ENCODE measurements at places on chromosomes 12 and 14.

GRCh38 chr12:16668198-16668597 lies 62.2 kb upstream of the LMO3 start:
- no peak for DNase-seq

DNA sequence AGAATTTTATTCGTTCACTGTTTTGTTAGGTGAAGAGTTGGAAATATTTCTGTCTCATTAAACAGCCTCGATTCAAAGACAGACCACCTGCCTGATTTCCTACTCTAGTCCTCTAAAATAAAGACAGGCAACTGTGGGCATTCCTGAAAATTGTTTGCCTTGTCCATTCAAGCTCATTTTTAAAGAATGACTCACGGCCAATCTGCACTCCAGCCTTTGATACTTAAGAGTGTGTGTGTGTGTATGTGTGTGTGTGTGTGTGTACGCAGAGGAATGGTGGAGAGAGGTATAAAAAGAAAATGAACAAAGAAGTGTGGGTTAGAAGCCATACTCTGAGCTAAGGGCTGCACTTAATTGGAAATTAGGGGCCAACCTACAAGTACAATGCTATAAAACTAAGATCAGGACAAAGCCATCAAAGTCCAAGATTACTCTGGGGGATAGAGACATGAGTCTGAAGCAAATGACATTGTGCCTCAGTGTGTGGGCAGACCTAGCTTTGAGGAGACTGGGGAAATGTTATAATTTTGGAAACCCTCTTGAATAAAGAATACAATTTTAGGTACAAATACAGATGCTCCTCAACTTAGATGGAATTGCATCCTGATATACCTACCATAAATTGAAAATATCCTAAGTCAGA lies 45.6 kb upstream of the SOCS2 start:
- DNase-seq, result peak; percentile 89

GRCh38 chr12:51921017-51921725 lies 13.9 kb downstream of the ACVRL1 start:
- no peak for DNase-seq

- DNase-seq, result peak; percentile 10
These were observed 148.4 kb upstream of the SYT10 start for GRCh38 chr12:33587784-33588712.

GRCh38 chr12:105922670-105923102 lies 216.1 kb downstream of the NUAK1 start:
- DNase-seq, result peak; percentile 76

DNA sequence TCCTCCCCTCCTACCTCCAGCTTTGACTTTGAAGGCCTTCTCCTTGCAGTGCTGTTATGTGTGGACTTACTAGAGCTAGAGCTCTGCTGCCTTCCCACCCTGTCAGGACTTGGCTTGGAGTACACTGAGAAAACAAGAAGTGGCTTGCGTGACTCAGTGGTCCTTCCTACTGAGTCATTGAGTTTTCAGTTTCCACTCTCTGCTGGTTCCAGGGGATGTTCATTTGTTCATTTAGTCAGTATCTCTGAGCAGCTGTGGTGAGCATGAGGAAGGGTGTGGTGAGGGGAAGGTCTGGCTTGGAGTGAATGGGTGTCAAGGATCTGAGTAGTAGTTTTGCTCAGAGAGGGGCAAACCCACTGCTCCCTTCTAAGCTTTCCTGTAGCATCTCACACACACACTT lies 17.2 kb upstream of the ELK3 start:
- no peak for DNase-seq

DNA sequence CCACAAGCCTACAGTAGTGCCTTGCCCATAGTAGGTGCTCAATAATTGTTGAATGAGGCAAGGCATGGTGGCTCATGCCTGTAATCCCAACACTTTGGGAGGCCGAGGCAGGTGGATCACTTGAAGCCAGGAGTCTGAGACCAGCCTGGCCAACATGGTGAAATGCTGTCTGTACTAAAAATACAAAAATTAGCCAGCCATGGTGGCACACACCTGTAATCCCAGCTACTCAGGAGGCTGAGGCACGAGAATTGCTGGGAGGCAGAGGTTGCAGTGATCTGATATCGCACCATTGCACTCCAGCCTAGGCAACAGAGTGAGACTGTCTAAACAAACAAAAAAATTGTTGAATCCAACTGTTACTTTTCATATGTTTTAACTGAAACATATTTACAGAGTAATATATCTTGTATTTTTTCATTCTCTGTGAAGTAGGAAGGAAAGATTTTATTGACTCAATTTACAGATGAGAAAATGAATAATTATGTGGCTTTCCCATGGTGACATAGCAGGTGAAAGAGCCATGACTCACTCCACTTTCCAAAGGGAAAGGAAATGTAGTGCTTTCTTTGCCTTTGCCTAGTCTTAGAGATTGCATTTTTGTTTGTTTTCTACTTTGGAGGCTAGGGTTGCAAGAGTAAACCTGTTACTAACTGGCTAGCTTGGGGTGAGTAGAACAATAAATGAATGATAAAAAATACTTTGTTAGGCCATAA lies 95.4 kb upstream of the SLC38A4 start:
- DNase-seq, result peak; percentile 55

GRCh38 chr12:116945886-116946550 lies 35.3 kb downstream of the FBXW8 start:
- no peak for DNase-seq

- no peak for DNase-seq
These were observed 344.4 kb downstream of the SEC23A start for GRCh38 chr14:38758661-38759060.

GRCh38 chr14:54170301-54170700 lies 213.7 kb upstream of the BMP4 start:
- DNase-seq, result no peak

DNA sequence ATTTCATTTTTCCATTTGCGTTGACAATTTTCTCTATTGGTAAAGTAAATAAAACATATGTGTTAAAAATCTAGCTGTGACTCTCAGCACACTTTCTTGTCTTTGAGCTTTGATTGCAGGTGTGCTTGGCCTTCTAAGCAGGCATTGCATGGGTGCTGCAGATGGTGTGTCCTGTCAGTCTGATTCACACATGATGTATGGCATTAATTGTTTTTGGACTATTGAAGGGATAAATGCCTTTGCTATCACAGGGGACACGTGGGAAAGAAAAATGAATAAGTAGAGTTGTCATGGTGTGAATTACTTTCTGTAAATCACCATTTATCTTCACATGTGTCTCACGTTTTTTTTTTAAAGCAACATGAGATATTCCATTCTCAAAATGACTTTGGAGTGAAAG lies 211.3 kb upstream of the NAV3 start:
- no peak for DNase-seq

- DNase-seq, result no peak
These were observed 29.2 kb downstream of the HIGD1C start for GRCh38 chr12:50981319-50982239.

DNA sequence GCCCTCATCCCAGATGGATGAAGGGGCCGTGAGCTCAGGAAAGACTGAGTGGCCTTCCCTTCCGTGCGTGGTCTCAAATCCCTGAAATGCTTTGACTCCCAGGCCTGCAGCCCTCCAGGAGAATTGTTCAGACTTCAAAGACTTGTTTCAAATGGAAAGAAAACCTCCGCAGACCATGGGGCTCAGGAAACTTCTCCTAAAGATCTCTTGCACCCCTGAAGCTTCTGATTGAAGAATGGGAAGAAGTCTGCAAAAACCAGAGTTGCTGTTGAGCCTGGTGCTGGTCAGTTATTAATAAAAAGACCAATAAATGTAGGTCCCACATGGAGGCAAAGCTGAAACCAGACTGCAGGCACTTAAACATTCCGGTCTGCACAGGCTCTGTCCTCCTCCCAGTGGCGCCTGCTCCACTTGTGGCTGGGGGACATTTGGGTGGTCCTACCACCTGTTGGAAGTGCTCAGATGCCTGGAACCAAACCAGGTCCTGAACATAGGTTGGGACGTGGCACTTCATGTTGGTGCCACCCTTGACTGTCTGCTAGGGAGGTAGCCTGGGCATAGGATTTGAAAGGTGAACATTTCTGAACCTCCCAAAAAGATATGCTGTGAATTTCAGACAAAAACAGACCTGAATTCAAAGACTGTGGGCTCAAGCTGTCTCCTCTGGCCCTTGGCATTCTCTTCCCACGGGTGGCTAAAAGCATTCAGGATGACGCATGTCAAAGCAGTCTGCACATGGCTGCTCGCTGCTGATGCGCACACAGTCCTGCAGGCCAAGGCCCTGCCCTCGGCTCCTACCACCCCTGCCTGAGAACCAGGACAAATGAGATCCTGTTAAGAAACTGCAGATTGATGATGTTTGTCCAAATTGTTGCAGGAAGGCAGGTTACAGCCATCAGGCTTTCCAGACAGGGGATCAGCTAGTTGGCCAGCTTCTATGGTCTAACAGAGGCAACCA lies 36.2 kb upstream of the MEG3 start:
- DNase-seq, result no peak

- no peak for DNase-seq
These were observed 279.7 kb upstream of the AMIGO2 start for GRCh38 chr12:47359310-47360092.

GRCh38 chr12:95942524-95943329 lies at the start of gene CCDC38:
Gene CCDC38, minus strand, starts transcription at chr12:95942614. Its CDS starts 6,105 bp downstream, at chr12:95936509.
- peak; percentile 51 for DNase-seq

GRCh38 chr12:62738105-62738504 lies 196.8 kb downstream of the PPM1H start:
- no peak for DNase-seq

DNA sequence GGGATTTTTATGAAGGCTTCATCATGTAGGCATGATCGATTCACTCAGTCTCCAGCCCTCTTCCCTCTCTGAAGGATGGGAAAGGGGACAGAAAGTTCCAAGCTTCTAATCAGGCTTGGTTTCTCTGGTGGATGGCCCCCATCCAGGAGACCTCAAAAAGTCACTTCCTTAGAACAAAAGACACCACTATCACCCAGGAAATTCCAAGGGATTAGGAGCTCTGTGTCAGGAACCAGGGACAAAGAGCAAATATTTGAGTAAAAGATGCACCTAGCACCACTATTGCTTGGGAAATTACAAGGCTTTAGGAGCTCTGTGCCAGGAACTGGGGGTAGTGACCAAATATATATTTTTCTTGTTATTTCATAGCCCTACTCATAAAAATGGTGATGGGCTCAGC lies 33.6 kb upstream of the TMX1 start:
- no peak for DNase-seq

GRCh38 chr12:131380220-131380964 lies 330.5 kb upstream of the SFSWAP start:
- no peak for DNase-seq

DNA sequence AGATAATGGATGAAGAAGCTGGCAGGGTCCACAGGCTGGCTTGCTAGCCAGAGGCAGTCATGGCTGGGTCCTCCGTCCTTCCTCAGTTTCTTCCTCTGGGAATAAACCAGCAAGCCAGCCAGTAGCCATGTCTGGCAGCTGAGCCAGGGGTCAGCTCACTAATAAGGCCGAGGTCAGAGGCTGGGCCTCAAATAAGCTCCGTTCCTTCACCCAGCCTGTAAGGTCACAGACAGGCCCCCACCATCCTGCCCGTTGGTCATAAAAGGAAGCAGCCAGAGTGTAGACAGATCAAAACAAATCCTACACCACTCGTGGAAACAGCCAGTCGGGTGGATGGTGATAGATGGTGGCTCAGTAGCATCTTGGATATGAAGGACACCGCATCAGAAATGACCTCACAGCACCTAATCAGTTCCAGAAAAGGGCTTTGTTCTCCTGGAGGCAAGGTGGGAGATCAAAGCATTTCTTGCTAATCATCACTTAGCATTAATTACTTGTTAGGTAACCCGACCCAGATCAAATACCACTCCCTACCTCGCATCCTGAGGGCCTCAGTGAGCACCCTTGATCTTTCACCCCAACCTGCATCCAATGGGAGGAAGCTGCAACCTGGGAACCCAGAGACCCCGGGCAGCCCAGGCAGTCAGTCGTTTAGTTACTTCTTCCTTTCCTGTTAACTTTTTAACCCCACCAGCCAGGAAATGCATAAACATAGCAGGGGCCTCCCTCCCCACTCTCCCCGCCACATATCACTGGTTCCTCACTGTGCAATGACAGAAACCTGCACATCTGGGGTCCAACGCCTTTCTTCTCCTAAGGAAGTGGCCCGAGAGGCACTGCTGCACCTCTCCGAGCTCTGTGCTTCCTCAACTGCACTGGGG lies 90.2 kb downstream of the KDM2B start:
- DNase-seq, result no peak

- DNase-seq, result no peak
These were observed 14.4 kb upstream of the RPLP0 start for GRCh38 chr12:120215357-120215735.

- DNase-seq, result no peak
These were observed 188.9 kb downstream of the ADAMTS20 start for GRCh38 chr12:43362910-43363694.

- DNase-seq, result no peak
These were observed 195.6 kb downstream of the TTC7B start for GRCh38 chr14:90620568-90621077.

DNA sequence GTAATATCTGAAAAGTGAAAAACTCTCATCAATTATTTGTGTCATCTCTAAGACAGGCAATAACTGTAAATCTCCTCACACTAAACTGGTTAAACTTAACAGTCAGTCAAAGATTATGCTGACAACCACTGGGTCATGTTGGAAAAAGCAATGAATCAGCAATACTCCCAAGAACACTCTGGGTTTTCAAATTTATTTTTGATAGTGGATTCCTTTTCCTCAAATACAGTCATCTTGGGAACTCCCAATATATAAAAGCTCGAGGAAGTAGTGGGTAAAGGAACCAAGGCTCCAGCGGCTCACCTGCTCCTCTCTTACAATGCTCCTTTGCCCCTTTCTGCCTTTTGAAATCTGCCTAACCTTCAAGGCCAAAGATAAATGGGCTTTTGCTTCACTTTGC lies 70.0 kb downstream of the ARMH4 start:
- peak; percentile 48 for DNase-seq

DNA sequence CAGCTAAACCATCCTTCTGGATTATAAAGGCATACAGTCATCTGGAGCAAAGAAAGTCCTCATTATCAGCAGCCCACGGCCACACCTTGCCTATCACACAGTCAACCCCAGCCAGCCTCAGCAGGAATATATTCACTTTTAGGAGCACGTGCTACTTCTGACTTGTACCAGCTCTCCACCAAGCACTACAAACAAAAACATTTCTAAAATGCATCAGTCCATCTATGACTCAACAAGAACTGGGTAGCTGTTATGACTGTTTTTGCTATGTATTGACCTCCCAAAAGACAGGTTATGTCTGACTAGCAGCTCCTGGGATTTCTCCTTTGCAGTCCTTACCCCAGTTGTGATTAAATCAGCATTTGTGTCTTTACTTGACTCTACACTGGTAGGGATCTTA lies 31.2 kb downstream of the NUAK1 start:
- DNase-seq, result peak; percentile 71

DNA sequence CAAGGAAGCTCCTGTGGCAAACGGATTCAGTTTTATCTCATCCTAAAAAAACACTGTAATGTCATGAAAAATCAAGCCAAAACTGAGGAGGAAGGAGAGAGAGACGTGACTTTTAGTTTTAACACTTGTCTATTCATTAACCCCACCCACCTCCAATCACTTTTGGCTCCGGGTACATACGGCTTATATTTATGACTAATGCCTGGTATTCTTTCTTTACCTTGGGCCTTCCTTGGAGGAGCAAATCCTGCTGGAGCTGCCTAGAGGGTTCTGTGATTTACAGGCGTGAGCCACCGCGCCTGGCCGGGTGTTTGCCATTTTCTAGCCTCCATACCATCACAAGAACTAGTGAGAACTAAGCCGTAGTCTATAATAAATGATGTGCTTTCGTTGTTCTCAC lies 60.8 kb upstream of the RTRAF start:
- DNase-seq, result no peak
